Endothelial cell of umbilical vein (primary cell): ENCODE measurements at places on chromosomes 3 and 15.

- peak; percentile 57 for DNase-seq
Observed at GRCh38 chr15:92714077-92714476, 58.5 kb upstream of the FAM174B start.

DNA sequence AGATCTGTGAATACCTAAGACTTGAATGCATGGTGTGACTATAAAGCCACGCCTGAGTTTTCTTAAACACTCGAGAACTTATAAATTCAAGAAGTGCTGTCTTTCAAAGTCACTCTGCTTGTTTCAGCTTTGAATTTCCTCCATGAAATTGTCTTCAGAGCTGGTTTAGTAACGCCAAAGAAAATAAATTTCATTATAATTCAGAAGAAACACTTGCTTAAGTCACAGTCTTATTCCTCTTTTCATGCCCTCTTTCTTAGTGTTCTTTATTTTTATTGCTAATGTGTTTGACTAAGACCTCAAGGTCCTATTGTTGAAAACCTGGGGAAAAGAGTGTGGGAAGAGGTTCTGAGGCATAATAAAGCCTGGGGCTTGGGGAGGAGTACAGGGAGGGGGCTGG lies 3.3 kb upstream of the RCN2 start:
- DNase-seq, result no peak

DNA sequence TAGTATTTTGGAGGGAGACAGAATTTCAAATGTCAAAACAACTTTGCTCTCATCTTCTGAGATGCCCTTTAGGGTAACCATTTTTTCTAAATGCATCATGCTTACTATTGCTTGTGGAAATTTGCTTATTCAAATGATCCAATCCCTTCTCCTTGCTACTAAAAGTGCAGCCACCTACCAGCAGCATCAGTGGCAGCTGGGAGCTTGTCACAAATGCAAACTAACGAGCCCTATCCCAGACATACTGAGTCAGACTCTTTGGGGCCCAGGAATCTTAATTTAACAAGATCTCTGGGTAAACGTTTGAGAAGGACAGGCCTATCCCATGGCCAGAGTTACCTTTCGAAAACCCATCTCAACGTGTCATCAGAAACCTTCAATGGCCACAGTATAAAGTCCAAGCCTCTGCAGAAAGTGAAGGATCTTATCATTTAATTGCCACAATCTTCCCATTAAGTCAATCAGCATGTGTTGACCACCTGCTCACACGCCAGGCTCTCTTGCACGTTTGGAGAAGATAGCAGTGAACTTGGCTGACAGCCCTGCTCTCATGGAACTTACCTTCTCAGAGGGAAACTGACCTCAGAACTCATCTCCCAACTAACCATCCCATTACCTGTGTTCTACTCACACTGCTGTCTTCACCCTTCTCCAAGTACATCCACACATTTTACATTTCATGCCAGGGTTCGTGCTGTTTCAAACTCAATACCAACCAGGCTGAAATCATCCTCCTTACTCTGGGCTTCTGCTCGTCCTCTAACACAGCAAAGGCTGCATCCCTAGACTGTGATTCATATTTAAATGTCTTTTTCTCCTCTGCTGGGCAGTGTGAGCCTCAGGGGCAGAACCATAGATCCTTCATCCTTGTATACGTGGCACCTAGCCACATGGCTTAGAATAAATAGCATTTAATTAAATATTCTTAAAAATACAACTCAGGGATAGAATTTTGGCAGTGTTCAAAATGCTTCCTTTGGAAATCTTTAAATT lies 24.8 kb upstream of the VGLL4 start:
- DNase-seq, result no peak

- peak; percentile 75 for DNase-seq
Observed at GRCh38 chr15:99450896-99451358, 114.9 kb upstream of the MEF2A start.

DNA sequence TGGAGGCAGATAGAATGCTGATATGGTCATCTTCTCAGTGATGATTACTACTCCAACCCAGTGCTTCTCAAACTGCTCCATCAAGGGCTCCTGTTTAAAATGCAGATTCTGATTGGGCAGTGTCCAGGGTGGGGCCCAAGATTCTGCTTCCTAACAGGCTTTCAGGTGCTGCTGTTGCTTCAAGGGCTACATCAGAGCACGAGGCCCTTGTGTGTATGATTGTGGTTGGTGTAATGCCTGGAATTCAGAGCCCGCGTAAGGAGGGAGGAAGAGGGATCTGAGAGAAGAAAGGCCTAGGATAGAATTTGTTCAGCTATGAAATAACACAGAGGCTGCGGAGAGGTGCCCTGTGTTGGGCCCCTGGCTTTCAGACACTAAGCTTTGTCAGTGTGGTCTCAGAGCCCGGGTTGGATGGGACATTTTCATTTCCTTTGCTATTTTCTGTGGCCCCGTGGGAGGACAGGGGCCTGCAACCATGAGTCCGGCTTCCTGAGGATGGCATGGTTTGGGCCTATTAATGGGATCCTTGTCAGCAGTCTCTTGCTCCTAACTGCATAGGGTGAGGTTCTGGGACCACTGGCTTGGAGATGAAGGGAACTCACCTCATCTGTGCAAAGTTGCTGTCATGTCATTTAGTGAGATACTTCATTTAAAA lies 53.0 kb downstream of the ATP1B3 start:
- DNase-seq, result no peak
